ENCODE measurements at places on chromosomes 6 and 20. TPM values are rescaled to one million over a fixed set of nuclear protein-coding genes. Genes with fewer than 3 reads are reported as not detected.

PPT2 gene
- 13.2 TPM for total RNA-seq

PHIP gene
- 23.5 TPM for total RNA-seq

TMEM244 gene
- not detected for total RNA-seq

CST2 gene
- not detected for total RNA-seq

SAPCD1 gene
- 9.8 TPM for total RNA-seq

FAM50B gene
- total RNA-seq: 4.4 TPM

DNA sequence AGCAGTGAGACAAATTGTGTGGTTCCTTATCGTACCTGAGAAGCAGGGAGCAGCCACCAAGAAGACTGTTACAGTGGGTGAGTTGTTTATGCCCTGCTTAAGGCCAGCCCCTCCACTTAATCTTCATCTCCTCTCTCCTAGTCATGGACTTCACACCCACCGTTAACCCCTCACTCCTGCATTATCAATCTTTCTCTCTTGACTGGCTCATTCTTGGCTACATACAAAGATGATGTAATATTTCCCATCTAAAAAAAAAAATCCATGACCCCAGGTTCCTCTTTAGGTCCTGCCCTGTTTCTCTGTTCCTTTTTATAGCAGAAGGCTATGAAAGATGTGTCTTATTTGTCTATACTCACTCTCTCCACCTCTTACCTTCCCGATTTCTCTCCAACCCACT is 72.4 kb downstream of the SHLD1 start:
- peaks cover 8% of the 10 kb centered on the region for H3K4me1 ChIP-seq
- no peak for DNase-seq
- H3K27ac ChIP-seq: no peak overlapping the region
- H3K27me3 ChIP-seq: no peaks in the 10 kb centered on the region
- H3K36me3 ChIP-seq: peaks cover 6% of the 10 kb centered on the region
- no peak overlapping the region for H3K4me3 ChIP-seq

DNA sequence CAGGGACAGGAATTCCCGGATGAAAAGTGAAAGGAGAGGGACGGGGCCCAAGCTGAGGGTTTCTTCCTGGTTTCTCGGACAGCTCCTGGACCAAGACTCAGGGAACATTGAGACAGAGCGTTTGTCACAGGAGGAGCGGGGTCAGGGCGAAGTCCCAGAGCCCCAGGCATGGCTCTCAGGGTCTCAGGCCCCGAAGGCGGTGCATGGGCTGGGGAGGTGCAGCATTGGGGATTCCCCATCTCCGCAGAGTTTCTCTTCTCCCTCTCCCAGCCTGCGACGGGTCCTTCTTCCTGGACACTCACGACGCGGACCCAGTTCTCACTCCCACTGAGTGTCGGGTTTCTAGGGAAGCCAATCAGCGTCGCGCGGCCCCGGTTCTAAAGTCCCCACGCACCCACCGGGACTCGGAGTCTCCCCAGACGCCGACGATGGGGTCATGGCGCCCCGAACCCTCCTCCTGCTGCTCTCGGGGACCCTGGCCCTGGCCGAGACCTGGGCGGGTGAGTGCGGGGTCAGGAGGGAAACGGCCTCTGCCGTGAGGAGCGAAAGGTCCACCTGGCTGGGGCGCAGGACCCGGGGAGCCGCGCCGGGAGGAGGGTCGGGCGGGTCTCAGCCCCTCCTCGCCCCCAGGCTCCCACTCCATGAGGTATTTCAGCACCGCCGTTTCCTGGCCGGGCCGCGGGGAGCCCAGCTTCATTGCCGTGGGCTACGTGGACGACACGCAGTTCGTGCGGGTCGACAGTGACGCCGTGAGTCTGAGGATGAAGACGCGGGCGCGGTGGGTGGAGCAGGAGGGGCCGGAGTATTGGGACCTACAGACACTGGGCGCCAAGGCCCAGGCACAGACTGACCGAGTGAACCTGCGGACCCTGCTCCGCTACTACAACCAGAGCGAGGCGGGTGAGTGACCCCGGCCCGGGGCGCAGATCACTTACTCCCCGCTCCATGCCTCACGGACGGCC is 54.6 kb upstream of the POLR1H start:
- peaks cover 15% of the 10 kb centered on the region for H3K4me1 ChIP-seq
- H3K27ac ChIP-seq: no peak overlapping the region
- H3K36me3 ChIP-seq: peaks cover 15% of the 10 kb centered on the region
- peaks cover 35% of the 10 kb centered on the region for H3K27me3 ChIP-seq
- peak overlapping the region; percentile 45 for H3K4me3 ChIP-seq

GRCh38 chr6:5204376-5204775 is 56.4 kb downstream of the LYRM4 start:
- no peak overlapping the region for H3K4me3 ChIP-seq
- H3K27me3 ChIP-seq: no peaks in the 10 kb centered on the region
- H3K27ac ChIP-seq: no peak overlapping the region
- H3K4me1 ChIP-seq: peaks cover 5% of the 10 kb centered on the region
- no peak for DNase-seq

DNA sequence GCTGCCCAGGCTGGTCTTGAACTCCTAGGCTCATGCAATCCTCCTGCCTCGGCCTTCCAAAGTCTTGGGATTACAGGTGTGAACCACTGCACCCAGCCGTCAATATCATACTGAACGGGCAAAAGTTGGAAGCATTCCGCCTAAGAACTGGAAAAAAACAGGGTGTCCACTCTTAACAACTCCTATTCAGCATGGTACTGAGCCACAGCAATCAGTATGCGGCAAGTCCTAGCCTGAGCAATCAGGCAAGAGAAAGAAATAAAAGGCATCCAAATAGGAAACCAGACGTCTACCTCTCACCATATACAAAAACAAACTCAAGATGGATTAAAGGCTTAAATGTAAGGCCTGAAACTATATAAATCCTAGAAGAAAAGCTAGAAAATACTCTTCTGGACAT is 83.1 kb downstream of the FKBP5 start:
- no peak overlapping the region for H3K4me3 ChIP-seq
- H3K4me1 ChIP-seq: peaks cover 76% of the 10 kb centered on the region
- no peak for DNase-seq
- no peaks in the 10 kb centered on the region for H3K27me3 ChIP-seq
- H3K27ac ChIP-seq: no peak overlapping the region
- H3K36me3 ChIP-seq: peaks cover 46% of the 10 kb centered on the region

GRCh38 chr6:6131492-6132109 is 124.9 kb upstream of the NRN1 start:
- no peak overlapping the region for H3K27ac ChIP-seq
- H3K4me1 ChIP-seq: no peaks in the 10 kb centered on the region
- peak; percentile 11 for DNase-seq
- H3K36me3 ChIP-seq: no peaks in the 10 kb centered on the region

DNA sequence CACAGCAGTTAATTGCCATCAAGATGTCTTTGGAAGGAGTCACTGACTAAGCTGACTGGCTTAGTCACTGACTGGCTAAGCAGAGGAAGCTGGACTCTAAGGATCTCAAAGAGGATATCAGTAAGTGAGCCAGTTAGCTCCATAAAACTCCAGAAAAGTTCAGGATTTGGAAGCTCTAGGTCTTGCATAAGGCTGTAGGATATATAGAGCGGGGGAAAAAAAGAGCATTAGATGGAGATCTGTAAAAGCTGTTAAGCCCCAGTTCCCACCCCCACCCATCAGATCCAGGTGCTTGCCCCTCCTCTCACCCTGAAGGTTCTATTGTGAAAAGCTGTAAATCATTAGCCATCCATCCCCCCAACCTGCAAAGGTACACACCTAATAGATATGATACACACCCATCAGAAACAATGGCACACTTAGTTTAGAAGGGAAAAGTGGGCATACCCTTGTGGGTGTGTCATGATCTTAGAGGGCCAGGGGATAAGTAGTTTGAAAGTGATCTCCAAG is 32.2 kb downstream of the CARMIL1 start:
- H3K4me3 ChIP-seq: no peak overlapping the region
- H3K27ac ChIP-seq: no peak overlapping the region
- H3K36me3 ChIP-seq: no peaks in the 10 kb centered on the region
- H3K27me3 ChIP-seq: no peaks in the 10 kb centered on the region

DNA sequence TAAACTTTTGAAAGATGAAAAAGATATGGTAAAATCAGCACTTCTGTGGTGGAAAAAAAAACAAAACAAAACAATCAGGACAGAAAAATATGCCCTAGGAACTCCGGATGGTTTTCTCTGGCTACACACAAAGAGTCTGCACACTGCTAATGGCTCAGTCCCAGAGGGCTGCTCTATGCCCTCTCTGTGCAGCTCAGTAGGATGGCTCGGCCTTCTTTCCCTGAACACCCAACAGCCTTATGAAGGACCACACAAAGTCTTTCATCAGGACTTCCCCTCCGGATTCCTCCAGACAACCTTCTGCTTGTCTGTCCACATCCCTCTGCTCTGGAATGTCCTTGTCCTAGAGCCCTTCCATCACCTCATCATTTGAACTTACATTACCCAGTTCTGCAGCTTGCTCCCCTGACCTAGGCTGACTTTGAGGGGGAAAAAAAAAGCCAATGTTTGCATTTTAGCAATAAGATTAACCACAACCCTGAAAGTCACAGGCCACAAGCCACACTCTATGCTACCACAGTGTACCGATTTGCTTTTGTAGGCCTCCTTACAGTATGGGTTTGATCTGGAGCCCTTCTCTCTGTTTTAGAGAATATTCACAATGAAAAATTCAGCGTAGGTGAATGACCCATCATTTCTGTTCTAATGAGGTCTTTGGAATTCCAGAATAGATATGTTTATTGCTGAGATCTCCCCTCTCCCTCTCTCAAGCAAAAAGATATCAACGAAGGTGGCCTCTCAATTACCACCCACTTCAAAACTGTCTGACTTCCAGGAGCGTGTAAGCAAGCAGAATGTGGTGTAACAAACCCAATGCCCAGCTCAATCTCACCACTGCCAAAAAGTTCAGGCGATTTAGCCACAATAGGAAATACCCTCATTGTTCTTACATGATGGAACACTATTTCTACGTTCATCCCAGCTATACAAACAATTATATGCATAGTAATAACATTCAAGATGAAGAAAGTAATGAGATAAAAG is 164.0 kb downstream of the GMDS start:
- H3K27me3 ChIP-seq: no peaks in the 10 kb centered on the region
- H3K4me1 ChIP-seq: peaks cover 32% of the 10 kb centered on the region
- H3K4me3 ChIP-seq: no peak overlapping the region
- H3K27ac ChIP-seq: no peak overlapping the region

DNA sequence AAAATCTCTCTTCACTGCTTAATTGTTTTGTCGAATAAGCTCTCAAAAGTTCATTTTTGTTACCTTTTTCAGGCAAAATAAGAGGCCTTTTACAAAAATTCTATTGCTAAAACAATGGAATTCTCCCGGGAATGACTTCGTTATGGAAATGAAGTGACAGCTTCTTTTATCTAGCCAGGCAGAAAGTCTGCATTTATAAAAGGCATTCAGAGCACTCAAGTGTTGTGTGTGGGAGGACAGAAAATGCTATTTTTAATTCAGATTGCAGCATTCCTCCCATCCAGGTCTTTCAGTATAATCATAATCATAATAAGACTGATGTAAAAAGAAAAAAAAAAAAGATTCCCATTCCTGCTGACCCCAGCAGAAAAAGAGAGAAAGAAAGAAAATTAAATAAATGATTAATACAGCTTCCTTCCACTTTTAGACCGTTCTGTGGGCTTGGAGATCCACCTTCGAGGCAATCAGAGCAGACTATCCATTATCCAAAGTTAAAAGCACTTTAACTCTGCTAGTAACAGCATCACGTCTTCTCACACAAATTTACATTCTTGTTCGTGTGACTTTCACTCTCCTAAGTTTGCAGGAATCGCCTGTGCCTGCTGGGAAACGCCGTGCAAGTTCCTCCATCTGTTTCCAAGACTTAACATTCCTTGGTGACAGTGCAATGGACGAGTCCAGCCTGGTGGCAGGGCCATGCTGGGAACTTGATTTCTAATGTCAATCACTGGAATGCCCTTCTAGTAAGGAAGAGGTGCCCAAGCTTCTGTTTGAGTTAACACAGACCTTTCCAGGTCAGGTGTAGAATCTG is 258.8 kb downstream of the GMPR start:
- DNase-seq: no peak
- H3K4me3 ChIP-seq: no peak overlapping the region
- H3K4me1 ChIP-seq: peaks cover 32% of the 10 kb centered on the region
- peaks cover 5% of the 10 kb centered on the region for H3K36me3 ChIP-seq
- no peaks in the 10 kb centered on the region for H3K27me3 ChIP-seq
- no peak overlapping the region for H3K27ac ChIP-seq

GRCh38 chr6:167746975-167747374 is 79.7 kb upstream of the AFDN start:
- no peak for DNase-seq
- no peak overlapping the region for H3K27ac ChIP-seq
- H3K36me3 ChIP-seq: no peaks in the 10 kb centered on the region
- H3K4me1 ChIP-seq: no peaks in the 10 kb centered on the region
- peaks cover 6% of the 10 kb centered on the region for H3K27me3 ChIP-seq
- H3K4me3 ChIP-seq: no peak overlapping the region

- peaks cover 3% of the 10 kb centered on the region for H3K36me3 ChIP-seq
- H3K27me3 ChIP-seq: no peaks in the 10 kb centered on the region
- H3K27ac ChIP-seq: no peak overlapping the region
- no peak for DNase-seq
- H3K4me3 ChIP-seq: no peak overlapping the region
Observed at GRCh38 chr6:14478381-14479225, 361.0 kb downstream of the CD83 start.

- no peaks in the 10 kb centered on the region for H3K4me1 ChIP-seq
- H3K4me3 ChIP-seq: no peak overlapping the region
- DNase-seq: peak; percentile 54
- H3K27ac ChIP-seq: no peak overlapping the region
- peaks cover 3% of the 10 kb centered on the region for H3K27me3 ChIP-seq
Observed at GRCh38 chr20:15708984-15709598, 864.2 kb downstream of the KIF16B start.

DNA sequence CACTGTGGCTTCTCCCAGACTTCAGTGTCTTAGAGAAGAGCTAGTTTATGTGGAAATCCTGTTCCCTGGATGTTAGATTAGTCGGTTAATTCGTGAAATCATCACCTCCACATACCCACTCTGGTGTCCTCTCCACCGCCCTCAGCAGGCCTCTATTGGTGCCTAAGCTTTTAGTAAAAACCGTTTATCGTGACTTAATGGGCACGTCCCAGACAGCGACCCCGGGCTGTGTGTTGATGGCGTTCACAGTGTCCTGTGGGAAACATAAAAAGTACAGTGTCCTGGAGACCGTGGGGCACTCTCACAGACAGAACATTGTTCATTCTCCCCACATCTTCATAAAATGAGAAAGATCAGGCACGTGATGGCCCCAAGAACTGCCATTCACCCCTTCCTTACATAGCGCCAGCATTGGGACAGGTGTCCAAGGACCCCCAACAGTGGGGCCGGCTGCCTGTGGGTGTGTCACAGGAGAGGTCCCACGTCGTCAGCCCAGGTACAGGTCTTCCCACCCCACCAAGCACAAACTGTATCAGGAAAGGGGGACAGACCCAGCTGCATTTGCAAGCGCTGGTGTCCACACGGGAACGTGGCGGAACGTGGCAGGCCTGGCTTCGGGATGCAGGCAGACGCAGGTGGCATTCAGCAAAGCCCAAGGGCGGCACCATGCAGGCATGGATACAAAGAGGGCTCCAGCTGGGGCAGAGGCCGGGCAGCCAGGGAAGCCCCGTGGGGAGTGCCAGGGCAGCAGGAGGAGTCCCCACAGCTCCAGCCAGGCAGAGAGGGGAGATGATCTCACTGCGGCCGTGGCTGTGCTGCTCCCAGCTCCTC is 237.7 kb downstream of the DLL1 start:
- no peak overlapping the region for H3K4me3 ChIP-seq
- no peak overlapping the region for H3K27ac ChIP-seq
- DNase-seq: no peak
- no peaks in the 10 kb centered on the region for H3K4me1 ChIP-seq
- no peaks in the 10 kb centered on the region for H3K36me3 ChIP-seq

GRCh38 chr20:10524643-10525042 is 89.5 kb downstream of the SLX4IP start:
- peaks cover 10% of the 10 kb centered on the region for H3K36me3 ChIP-seq
- H3K27me3 ChIP-seq: no peaks in the 10 kb centered on the region
- peaks cover 21% of the 10 kb centered on the region for H3K4me1 ChIP-seq
- DNase-seq: no peak
- H3K4me3 ChIP-seq: no peak overlapping the region
